ENCODE measurements at places on chromosomes 2 and 18.

DNA sequence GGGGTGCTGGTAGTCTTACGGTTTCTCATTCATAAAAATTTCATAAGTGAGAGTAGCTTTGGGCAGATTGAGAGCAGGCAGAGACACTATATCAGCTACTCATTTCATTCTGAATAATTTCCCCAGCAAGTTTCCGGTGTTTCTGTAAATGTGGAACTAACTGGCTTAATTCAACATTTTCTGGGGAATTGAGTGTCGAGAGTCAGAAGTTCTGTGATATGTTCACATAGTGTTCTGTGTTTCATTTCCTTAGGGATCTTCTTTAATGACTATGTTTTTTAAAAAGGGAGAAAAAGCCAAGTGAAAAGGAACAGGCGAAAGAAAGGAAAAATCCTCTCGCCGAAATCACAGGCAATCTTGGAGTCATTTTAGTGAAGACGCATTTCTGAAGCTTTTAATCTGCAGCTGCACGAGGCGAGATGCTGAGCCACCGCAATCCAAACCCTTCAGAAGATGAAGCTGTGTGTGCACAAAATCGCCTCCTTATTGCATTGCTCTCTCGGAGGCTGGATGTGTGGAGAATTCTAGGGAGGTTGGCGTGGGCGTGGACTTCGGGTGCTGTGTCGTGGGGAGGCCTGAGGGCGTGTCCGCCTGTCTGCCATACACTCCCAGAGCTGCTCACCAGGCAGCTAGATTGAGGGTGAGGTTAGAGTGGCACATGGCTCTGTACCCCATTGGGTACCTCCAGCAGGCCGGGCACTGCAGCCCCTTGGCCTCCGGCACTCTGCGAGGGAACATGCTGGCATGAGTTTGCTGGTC, 38.4 kb upstream of the HDAC4 start:
- DNase-seq: no peak

DNA sequence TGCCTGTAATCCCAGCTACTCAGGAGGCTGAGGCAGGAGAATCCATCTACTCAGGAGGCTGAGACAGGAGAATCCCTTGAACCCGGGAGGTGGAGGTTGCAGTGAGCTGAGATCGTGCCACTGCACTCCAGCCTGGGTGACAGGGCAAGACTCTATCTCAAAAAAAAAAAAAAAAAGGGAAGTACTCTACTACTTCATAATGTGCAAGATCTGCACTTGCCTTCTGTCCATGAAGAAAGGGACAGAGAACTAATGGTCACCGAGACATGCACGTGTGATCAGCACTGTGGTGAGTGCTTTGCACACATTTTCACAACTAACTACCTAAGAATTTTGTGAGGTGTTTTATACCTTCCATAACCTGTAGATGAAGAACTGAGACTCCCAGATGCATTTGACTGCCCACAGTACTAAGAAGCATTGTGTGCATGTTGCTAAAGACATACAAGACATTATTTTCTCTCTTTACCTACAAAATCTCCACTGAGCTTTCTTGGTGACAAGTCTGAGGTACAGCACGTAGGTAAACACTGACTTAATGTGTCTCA, 784.8 kb upstream of the ID2 start:
- no peak for DNase-seq

- DNase-seq: no peak
These were observed 32.5 kb upstream of the SOS1 start for GRCh38 chr2:39153312-39153711.

DNA sequence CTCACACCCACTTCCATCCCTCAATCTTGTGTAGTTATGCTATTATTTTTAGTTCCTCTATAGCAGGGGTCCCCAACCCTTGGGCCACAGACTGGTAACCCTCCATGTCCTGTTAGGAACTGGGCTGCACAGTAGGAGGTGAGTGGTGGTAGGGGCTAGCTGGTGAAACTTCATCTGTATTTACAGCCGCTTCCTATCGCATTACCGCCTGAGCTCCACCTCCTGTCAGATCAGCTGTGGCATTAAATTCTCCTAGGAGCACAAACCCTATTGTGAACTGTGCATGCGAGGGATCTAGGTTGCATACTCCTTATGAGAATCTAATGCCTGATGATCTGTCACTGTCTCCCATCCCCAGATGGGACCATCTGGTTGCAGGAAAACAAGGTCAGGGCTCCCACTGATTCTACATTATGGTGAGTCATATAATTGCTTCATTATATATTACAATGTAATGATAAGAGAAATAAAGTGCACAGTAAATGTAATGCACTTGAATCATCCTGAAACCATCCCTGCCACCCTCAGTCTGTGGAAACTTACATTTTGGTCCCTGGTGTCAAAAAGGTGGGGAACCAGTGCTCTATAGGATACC, 1.6 kb upstream of the RAB11FIP5 start:
- DNase-seq: no peak

DNA sequence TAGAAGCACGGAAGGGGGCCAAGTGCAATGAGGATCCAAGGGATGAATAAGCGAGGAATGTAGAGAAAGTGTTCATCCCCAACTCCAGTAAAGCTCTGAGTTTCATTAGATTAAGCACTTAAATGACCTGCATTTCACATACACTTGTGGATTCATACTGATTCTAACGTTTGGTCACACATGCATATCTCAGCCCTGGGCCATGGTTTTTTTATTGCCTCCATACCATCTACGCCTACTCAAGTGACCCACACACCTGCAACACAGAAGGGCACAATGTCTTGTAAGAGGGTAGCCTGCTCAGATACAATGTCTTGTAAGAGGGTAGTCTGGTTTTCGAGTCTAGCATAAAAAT, 566 bp upstream of the MRPS5 start:
- DNase-seq: no peak

- DNase-seq: no peak
These were observed 359.5 kb downstream of the ZNF521 start for GRCh38 chr18:24992491-24992890.

- no peak for DNase-seq
These were observed 419.7 kb upstream of the MEX3C start for GRCh38 chr18:51617167-51617566.

DNA sequence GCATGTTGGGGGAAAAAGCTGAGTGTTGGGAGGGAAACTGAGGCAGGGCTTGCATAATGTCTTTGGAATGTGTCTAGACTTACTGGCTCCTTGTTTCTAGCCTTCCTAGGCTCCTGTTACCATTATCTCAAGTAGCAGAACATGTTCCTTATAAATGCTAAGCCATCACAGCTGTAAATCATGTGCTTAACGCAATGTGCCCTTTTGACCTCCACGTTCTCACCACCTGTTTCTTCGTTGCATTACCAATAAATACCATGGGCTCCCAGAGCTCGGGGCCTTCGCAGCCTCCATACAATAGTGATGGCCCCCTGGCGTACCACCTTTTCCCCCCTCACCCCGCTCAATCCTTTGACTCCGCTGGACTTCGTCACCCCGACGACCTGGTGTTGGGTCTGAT, 54.0 kb upstream of the CWC22 start:
- DNase-seq: no peak

DNA sequence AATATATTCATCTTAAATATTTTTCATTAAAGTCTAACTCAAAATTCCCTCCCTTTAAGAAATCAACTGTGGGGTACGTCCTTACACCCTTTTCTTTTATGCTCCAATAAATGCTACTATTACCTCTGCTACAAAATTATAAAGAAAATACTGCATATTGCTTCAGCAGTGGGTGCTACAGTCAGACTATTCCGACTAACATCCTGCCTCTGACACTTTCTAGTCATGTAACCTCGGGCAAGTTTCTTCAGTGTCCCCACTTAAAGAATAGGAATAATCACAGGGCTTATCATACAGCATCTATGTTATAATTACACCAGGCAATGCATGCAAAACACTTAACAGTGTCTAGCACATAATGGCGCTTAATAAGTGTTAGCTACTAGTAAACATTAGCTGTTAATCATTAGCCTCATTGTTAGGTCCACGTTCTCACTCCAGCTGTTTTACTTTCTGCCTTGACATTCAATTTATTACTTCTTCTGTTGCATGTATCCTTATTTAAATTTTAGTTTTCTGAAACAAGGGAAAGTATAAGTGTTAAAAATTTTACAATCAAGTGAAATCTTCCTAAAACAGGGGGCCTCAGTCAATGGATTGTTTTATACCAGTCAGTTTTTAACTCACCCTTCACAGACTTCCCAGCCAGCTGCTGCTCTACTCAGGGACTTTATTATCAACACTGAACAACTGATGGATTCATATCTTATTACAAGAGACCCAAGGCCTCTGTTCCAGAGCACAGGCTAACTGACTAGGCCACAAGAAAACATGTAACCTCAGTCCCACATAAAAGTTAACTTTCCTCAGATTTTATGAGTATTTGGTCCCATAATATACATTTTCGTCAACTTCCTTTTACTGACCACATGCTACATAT, 54.0 kb downstream of the CLASP1 start:
- no peak for DNase-seq

DNA sequence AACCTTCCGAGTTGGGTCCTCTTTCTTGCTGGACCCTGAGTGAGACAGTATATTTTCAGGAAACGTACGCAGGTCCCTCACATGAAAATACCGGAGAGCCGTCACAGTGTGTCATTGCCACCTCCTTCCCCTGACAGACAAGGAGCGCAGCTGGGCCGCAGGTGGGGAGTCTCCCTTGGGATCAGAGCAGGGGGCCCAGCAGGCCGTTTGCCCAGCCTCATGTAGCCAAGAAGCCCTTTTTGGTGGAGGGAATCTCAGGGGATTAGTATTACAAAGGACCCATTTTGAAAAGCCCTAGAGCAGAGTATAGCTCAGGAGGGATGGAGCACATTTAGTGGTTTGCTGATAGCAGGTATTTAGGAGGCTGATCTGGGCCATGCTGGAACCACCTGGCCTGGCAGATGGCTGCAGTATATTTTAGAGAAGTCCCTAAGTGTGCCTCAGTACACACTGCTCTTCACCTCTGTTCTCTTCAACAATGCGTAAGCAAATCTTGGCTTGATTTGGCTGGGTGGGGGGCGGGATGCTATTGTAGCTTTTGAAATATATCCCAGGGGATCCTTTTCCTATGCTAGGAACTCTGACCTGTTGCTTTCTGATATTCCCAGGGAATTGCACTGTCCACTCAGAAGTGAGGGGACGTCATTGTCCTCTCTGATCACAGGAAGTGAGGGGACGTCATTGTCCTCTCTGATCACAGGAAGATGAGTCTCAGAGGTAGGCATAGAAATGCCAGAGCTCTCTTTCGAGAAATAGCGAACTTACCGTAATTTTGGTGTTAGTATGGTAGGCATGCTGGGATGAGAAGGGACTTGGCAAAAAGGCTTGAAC, 171.9 kb downstream of the HRH4 start:
- no peak for DNase-seq

- DNase-seq: no peak
These were observed 763.8 kb upstream of the CDH7 start for GRCh38 chr18:64986906-64987495.

- no peak for DNase-seq
These were observed 78.1 kb upstream of the SPTBN1 start for GRCh38 chr2:54377901-54378493.

DNA sequence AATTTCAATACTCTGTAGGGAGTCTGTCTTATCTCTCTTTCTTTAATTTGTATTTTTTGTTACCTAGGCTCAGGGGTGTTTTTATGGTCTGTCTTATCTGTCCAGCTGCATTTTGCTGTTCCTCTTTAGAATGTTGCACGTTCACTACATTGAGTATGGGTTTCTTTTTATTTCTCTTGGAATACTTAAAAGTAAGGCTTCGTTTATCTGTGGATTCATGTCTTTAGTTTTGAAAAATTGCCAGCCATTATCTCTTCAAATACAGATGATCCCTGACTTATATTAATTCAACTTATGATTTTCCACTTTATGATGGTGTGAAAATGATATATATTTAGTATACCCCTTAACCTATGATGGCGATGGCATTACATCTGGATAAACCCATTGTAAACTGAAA, 26.9 kb downstream of the CARF start:
- DNase-seq: no peak

- no peak for DNase-seq
These were observed 165.0 kb downstream of the ANTXR1 start for GRCh38 chr2:69177785-69178636.

Data from CD4-positive, alpha-beta T cell treated with Interleukin-15 for 4 hours (primary cell).